AG10803 (cell line): ENCODE measurements at places on chromosomes 2 and 18.

- no peak for DNase-seq
Measured at GRCh38 chr2:95049683-95049955, 24.1 kb downstream of the MAL start.

DNA sequence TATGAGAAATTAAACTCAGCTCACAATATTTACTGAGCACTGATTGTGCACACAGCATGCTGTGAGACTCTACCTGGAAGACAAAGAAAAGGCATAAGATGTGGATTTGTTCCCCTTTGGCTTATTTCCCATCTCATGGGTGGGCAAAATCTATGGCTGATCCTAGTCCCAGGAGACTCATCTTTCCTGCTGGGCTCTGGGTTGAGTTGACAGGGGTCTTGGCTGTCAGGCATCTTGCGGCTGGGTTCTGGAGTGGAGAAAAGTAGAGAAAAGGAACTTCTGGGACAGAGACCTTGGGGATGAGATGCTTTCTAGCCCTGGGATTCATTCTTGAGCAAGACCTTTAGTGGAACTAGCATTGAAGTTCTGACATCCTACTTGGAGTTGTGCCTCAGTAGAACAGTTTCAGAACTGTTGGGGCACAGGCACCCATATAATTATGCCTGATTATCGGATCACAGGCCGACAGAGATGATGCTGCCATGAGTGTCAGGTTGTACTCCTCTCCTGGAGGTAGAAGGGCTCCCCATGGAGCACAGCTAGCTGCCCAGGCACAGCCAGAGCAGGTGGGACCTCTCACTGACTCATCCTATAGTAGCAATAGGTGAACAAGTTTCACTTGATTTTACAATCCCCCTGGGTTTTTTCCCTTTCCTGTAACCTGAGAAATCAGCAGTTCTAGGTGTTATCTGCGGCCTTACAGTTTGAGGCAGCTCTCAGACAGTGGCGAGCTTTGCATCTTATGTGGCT lies 260.9 kb downstream of the CYRIA start:
- DNase-seq = no peak

- no peak for DNase-seq
Measured at GRCh38 chr2:75549401-75550253, 11.1 kb downstream of the EVA1A start.

DNA sequence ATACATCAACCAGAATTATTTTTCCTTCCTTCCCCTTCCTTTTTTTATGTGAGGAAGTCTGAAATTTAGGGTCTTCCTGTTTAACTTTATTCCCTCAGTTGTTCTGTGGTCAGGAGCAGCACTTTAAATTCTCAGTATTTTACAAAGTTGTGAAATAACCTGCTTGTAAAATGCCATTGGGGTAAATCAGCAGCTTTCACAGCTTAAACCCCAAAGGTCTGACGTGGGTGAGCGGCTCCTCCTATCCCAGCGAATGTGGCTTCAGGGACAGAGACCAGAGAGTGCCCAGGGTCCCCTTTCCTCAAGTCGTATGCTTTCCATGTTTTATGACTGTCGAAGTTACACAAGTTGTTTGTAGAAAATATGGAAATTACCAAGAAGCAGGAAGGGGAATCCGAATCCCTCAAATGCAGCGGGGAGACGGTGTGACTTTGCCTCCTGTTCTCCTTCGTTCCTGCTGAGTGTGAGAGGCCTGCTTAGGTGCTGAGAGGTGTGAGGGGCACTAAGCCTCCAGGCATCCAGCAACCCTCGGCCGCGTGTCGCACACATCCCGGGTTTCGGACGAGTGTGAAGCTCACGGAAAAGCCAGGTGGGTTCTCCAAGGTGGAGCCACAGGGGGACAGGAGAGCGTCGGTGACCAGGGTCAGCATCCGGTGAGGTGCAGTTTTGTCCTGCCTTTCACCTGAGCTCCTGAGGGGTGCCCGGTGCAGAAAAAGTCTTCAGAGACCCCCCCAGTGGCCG lies 10.8 kb upstream of the KCNG2 start:
- peak; percentile 81 for DNase-seq

- DNase-seq = no peak
Measured at GRCh38 chr2:27305516-27305915, 2.7 kb downstream of the UCN start.

- DNase-seq = no peak
Measured at GRCh38 chr2:128692895-128693742, 374.5 kb upstream of the HS6ST1 start.

DNA sequence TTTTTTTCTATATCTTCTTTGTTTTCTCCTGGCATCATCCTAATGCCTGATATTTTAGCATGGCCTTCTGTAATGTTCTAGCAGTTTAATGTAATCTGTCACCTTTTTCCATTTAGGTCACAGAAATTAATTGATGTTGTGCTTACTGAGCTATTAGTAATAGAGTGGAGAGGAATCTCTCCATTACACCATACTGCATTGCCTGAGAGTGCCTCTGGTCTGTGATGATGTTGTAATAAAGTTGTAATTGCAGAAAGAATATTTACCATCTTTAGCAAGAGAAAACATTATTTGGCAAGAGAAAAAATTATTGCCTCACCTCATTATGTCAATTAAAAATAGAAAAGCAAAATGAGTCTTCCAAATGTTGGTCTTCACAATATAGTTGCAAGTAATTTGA lies 213.2 kb downstream of the KCNJ3 start:
- no peak for DNase-seq

- DNase-seq = peak; percentile 79
Measured at GRCh38 chr2:144181001-144181400, 338.9 kb downstream of the ZEB2 start.

DNA sequence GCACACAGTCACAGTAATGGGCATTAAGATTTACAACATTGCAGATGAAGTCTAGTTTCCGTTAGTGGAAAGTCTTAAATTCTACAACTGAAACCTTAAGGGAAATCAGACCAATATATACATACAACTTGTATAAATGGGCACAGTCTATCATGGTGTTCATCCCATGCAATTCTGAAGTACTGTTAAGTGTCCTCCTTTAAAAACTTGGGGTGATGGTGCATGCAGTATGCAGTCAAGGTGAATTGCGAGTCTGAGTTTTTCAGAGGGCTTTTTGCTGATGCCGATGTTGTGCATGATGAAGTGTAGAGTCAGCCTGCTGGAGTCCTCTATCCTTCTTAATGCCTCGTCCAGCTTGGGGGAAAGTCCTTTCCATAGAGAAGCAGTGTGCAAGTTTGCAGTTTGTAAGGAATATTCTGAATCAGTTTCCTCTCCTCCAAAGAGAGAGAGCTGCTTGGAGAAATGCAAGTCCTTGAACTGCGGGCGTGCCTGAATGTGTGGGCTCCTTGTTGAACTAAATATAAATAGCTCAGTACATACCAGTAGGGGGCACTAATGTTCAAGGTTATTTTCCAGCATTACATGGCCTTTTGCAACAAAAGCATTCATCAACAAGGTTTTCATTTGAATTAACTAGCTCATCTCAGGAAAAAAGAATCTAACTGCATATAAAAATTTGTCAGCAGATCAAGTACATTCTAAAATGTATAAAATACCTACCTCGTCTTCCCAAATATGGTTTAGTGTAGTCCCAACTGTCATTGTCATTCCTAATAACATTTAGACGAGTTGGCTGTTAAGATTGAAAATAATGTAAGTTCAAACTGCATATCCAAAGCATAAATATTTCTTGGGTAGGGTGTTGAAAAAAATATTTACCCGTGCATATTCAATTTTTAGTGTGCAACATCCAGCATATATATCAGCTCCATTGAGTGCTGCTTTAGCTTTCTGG lies 21.3 kb downstream of the HNRNPLL start:
- peak; percentile 78 for DNase-seq

DNA sequence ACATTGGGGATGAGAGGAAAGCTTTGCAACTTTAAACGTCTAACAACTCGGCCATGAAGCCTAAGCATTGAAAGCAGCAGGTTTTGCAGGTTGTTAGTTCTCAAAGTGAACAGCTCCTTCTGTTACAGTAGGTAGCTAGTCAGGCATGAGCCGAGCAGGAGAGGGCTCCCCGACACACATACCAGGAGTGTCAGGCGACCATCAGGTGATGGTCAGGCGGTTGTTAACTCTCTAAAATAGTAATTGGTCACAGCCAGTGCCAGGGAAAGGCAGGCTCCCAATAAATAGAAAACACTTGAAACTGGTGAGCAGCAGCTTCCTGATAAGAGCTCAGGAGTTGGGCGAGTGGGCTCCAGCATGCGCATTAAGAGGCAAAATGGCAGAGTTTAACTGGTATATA lies 53.5 kb upstream of the DAPL1 start:
- DNase-seq = no peak

- no peak for DNase-seq
Measured at GRCh38 chr2:241198381-241199279, 10.2 kb downstream of the ANO7 start.

GRCh38 chr2:150085478-150085877 lies 402.0 kb downstream of the RND3 start:
- no peak for DNase-seq

DNA sequence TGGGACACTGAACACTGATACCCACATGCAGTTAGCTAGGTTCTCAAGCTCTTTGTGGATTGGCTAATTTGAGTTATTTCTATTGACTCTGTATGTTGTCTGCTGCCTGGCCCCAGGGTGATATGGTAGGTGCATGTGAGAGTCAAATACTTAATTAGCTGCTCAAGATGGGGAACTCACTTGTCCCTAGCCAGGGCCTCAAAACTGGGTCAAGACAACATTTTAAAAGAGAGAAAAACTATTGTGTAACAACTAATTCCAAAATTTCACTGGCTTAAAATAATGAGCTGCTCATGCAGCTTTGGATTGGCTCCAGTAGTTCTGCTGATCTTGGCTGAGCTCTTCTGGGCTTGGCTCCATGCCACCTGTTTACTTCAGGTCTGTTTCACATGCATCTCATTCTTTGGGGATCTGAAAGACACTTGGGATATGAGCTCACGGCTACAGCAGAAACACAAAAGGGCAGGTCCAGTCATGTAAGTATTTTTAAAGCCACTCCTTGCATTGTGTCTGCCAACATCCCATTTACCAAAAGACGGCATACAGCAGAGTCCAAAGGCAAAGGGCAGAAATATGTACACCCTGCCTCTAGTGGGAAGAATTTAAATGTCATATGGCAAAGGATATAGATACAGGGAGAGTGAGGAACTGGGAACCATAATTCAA lies 716.8 kb downstream of the SUCLG1 start:
- DNase-seq = peak; percentile 70

GRCh38 chr2:166373951-166374350 lies 1.8 kb downstream of the SCN9A start:
- no peak for DNase-seq

GRCh38 chr18:76514573-76514972 lies 19.5 kb upstream of the ZNF516 start:
- DNase-seq = no peak

GRCh38 chr2:230781130-230781797 lies 68.6 kb downstream of the CAB39 start:
- no peak for DNase-seq

DNA sequence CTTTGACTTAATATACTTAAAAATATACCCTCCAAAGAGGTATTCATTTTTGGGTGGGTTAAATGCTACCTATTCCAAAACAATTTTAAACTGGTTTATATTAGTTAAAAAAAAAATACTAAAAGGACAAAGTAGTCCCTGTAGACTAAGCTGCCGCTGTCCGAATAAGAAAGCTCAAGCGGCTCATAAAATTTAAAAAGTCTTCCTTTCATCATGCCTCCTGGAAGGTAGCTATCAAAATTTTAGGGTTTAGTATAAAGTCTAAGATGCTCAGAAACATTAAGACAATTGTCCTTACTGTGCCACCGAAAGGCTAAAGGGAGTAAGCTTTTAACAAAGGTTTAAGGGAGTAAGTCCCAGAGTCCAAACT lies 440 bp upstream of the UGGT1 start:
- no peak for DNase-seq

DNA sequence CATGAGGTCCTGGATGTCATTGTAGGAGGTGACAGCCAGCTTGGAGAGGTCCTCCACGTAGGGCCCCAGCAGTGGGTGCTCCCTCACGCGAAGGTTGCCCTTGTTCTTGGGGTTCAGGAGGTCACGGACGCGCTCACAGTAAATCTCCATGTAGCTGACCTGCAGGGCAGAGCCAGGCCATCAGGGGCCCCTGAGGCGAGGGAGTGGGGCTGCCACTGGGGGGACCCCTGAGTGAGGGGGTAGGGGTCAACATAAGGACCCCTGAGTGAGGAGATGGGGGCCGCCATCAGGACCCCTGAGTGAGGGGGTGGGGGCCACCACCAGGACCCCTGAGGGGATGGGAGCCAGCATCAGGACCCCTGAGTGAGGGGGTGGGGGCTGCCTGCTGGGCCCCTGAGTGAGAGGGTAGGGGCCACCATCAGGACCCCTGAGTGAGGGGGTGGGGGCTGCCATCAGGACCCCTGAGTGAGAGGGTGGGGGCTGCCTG lies 33.6 kb downstream of the KIF1A start:
- DNase-seq = no peak

DNA sequence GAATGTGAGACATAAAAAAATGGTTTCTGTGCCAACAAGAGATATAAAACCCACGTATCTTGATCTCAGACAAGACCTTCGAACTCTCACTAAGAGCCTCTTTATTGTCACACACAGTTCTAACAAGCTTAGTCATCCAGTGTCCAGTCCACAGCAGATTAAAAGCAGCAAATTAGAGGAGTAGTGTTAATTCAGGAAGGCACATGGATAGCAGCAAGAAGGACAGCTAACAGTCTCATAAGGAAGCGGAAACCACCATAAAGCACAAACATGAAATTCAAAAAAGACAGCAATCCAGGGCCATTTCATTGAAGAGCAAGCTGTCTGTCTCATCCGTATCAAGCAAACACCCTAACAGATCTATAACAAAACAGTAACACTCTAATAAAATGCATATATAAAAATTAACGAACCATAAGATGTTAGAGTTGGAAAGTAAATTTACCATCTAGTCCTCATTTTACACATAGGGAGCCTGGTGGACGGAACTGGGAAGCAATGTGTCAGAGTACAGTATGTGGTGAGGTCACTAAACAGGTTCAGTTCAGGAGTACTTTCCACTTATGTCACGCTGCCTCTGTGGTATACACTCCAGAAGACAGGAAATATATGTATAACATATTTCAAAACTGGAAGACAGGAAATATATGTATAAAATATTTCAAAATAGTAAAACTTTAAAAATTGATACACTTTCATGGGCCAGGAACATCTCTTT lies 18.3 kb downstream of the AAK1 start:
- no peak for DNase-seq

DNA sequence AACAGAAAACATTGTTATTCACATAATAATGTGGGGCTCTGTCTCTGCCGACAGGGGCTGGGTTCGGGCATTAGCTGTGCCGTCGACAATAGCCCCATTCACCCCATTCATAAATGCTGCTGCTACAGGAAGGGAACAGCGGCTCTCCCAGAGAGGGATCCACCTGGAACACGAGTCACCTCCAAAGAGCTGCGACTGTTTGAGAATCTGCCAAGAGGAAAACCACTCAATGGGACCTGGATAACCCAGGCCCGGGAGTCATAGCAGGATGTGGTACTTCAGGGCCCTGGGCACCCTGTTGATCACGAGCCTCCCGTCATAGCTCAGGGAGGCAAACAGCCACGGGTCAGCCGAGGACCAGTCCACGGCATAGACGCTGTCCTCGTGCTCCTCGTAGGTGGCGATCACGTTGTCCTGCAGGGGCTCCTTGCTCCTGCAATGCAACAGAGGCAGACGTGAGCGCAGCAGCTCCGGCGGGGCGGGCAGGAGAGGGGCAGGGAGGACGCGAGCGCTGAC lies 188.5 kb downstream of the EIPR1 start:
- no peak for DNase-seq
